ENCODE measurements at places on chromosomes 5 and 9.

DNA sequence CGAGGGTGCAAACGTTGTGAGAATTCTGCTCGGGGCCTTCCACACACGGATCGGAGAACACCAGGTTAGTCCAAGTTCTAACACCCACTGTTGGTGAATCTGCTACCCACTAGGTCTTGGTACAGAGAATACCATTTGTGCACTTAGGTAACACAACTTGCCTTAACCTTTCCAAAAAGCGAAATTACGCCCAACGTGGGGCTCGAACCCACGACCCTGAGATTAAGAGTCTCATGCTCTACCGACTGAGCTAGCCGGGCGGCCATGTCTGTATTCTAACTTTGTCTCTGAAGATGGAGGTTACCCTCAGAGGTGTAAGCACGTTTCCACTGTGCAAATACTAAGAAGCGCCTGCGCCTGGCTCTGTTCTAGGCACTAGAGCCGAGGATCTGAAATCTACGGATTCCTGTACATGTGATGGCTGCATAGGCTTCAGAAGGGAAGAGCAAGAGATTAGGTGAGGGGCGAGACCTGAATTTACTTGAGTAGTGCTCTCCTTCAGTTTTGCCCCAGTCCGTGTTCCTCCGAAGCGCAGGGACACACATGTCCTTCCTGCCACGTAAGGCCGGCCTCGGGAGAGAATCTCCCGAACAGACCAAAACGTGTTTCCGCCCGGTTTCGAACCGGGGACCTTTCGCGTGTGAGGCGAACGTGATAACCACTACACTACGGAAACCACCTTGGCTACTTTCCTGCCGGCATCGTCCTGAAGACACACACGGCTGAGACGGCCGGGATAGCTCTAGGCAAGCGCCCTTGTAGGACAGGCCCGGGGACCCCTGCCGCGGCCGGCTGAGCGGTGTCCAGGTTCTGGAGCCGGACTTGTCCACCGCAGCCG is 1.1 kb upstream of the TRIM41 start:
- peak; percentile 100 for DNase-seq

DNA sequence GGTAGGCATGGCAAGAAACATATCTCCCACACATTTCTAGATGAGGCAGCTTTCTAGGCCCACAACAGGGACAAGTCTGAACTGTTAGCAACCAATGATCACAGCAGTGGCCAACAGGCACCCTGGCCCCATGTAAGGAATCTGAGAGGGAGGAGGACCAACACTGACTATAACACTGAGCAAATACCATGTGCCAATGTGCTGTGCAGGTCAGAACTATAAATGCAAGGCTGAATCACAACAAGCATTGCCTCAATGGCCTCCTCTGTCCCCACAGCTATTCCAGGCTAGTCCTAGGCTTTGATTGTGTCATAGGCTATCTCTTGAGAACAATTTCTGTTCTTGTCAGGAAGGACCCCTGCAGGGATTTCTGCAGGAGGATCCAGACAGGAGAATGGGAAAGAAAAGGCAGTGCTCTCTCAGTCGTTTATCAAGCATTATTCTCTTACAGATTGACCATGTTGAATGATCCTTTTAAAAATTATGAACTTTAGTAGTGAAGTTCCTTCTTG is 221.2 kb downstream of the TLE1 start:
- DNase-seq, result no peak

DNA sequence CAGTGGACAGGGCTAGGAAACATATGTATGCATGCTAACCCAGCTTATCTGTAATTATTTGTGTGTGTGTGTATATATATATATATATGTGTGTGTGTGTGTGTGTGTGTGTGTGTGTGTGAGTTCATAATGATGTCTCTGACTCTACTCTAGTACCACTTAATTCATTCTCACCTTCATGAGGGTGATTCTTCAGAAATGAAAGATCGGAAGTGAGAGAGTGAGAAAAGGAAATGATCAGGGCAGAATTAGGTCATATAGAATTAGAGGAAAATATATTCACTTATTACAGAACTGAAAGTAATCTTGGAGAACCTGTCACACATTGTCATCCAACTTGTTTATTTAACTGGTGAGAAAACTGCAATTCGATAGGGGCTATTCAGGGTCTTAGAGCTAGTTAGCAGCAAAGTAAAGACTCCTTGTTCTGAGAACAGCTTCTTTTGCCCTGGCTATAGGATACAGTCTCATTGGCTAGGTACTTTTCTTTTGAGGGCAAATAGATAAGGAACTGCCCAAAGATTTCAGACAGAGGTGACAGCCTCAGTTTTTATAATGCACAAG is 58.8 kb downstream of the C9orf153 start:
- no peak for DNase-seq

DNA sequence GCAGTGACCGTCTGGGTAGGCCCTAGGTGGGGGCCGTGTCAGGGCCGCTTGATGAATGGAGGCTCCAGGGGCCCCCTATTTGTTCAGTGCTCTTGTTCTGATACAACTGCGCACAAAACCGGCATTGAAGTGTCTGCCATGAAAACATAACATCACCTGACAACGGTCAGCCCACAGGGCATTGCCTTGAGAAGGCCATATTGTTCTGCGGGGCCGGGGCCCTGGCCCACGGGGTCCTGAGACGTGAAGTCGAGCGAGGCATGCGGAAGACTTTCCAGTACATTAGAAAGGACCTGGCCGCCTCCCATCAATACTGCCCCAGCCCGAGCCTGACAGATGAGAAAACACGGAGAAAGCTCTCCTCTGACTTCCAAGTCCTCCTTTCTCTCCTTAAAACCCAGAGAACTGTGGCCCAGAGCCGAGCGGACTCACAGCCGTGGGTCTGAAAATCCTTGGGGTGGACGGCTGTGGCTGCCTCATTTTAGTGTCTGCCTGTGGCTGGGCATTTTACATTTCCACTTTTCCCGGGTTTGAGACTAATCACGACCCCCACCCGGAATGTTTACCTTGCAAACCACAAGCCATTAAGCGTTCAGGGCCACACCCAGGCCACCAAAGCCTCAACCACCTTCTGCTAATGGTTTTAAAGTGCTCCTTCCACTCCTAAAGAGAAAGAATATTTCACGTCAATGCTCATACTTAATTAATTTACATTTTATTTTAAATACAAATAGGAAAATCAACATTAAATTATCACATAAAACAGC is 391.0 kb upstream of the IRX2 start:
- DNase-seq, result no peak

DNA sequence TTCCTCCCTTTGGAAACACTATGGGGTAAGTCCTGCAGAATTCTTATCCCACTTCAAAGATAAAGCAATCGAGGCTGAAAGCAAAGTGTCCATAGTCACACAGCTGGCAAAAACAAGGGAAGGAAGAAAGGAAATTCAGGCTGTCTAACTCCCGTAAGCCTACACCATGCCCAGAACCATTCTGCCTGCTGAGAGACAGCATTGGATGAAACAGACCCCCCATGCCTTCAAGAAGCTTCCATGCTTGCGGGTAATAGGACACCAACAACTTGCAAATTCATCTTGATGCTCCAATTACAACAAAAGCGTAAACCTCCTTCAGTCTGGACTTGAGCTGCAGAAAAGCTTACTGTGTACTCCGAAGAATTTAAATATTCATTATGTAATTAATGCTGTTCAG is 181.1 kb upstream of the WWC1 start:
- no peak for DNase-seq

DNA sequence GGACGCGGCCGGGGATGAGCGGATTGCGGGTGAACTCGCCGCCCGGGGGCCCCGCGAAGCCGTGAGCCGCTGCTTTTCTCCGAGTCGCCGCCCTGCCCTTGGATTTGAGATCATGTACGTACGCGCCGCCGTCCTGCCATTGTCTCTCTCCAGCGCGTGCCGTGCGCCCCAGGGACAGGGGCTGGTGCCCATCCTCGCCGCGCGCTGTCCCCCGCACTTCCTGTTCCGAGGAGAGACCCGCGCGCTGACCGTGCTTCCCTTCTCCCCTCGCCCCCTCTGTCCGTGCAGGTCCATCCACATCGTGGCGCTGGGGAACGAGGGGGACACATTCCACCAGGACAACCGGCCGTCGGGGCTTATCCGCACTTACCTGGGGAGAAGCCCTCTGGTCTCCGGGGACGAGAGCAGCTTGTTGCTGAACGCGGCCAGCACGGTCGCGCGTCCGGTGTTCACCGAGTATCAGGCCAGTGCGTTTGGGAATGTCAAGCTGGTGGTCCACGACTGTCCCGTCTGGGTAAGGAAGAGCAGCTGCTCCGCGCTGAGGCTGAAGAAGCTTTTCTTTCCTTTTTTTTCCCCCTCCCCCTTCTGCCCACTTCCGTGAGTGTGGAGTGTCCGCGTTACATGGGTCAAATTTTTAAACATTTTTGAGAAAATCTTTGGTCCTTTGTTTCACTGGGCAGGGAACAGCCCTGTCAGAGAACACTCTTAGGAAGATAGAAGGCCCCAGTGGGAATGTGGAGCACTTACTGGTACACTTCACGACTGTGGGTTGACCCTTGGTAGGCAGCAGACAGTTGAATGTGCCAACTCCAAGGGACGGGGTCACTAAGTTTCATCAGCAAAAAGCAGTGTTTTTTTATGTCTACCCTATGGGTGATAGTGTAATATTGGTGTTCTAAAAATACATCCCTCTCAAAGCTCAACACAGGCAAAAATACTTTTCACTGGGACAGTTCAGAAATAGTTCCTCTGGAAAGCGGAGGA is 727 bp downstream of the RHOBTB3 start:
- peak; percentile 10 for DNase-seq

DNA sequence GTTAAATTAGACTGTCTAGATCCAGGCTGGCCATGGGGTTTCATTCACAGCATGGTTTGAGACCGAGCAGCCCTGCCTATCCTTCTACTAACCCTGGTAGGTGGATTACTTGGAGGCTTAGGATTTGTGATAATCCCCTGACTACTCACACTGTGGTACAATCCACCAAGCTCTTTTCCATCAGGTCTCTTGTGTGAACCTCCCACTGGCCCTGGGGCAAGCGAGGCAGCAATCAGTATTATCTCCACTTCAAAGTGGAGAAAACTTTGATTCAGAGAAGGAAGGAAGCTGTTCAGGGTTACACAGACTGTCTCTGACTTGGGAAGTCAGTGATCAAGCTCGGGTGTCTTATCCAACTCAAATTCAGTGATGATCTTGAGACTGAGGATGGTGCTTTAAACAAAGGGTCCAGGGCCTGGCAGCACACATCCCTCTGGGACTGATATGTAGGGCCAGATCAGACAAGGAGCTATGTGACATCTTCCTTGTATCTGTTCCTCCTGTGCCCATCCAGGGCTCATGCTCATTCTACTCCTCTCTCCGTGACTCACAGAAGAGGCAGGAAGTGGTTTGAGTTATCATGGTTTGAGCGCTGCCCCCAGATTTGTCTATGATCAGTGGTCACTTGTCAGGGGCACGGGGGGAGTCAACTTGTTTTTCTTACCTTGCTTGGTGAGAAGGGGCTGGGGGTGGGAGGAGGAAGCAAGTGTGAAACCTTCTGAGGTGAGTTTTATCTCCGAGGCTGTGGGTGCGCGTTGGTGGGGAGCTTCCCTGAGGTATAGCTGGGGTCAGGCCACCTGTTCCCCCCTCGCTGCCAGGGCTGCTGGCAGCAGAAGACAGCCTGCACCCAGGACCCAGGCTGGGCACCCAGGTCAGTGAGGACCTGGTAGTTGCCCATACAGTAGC is 48.6 kb downstream of the RGS3 start:
- peak; percentile 67 for DNase-seq

DNA sequence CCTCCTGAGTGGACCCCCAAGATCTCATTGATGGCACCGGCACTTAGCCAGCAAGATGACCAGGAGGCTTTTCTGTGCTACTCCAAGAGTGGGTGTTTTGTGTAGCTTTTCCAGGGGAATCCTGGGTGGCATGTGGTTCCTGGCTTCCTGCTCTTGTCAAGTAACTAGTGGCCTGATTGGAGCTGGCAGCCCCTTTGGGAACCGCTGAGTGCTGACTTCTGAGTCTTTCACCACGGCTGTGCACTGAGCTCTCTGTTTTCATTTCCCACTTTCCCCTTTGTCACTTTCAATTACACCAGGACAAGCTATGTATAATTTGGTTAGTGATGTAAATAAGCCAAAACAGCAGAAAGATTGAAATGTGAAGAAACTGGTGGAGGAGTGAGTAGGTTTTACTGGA is 255.4 kb downstream of the GOLPH3 start:
- no peak for DNase-seq

- DNase-seq, result peak; percentile 25
Observed at GRCh38 chr5:140108093-140109017, 5.6 kb upstream of the PURA start.

DNA sequence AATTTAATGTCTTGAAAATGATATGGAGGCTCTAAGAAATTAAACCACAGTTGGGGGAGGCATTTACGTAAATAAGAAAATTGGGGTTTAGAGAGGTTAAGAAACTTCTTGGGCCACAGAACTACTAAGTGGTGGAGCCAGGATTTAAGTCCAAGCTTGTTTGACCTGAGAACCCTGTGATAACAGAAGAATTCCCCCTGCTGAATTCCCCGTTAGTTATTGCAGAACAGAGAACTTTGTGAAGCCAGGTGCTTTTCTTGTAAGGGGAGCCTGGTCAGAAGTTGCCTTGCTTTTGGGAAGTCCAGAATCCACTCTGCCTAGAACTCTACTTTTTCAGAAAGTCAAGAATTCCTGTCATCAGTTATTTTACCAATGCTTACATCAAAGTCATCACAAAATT is 309.3 kb upstream of the SEMA6A start:
- DNase-seq, result no peak

GRCh38 chr5:96219580-96220281 is 213.3 kb downstream of the PCSK1 start:
- DNase-seq, result no peak

- no peak for DNase-seq
Observed at GRCh38 chr9:113403646-113404045, 2.6 kb upstream of the ALAD start.

GRCh38 chr5:150256410-150257064 is 33.0 kb downstream of the CAMK2A start:
- no peak for DNase-seq

DNA sequence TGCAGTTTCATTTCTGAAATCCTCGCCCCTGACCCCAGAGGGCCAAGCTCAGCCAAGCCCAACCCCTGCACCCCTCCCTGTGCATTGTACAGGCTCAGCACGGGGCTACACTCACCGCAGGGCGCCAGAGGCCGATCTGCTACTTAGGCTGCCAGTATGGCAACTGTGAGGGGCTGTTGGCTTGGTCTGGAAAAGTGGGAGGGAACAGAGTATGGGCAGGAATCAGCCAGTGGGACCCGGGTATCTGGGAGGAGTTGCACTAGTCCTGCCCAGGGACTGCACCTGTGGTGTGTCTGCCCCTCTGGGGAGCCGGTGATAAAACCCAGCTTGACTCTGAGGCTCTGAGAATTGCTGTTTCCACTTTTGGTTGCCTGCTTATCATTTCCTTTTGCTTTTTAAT is 167.4 kb upstream of the KIF2A start:
- no peak for DNase-seq

- no peak for DNase-seq
Observed at GRCh38 chr9:127336506-127337352, 60.2 kb upstream of the SLC2A8 start.

- DNase-seq, result no peak
Observed at GRCh38 chr5:157855404-157855994, 3.4 kb downstream of the CLINT1 start.
